ENCODE measurements at places on chromosomes 4 and X. TPM values are rescaled to one million over a fixed set of nuclear protein-coding genes. Genes with fewer than 3 reads are reported as not detected.

- H3K36me3 ChIP-seq = no peaks in the 10 kb centered on the region
- H3K4me1 ChIP-seq = peaks cover 2% of the 10 kb centered on the region
- no peak overlapping the region for H3K27ac ChIP-seq
- no peak for DNase-seq
- H3K27me3 ChIP-seq = peaks cover 9% of the 10 kb centered on the region
- H3K4me3 ChIP-seq = peak overlapping the region; percentile 88
Observed at GRCh38 chrX:37348971-37349220, 268 bp upstream of the PRRG1 start.

TEX11 gene
- total RNA-seq = 6.5 TPM

GRCh38 chr4:1299301-1299860 is 9.7 kb downstream of the MAEA start:
- no peaks in the 10 kb centered on the region for H3K27me3 ChIP-seq
- H3K27ac ChIP-seq = peak overlapping the region; percentile 68
- no peak for DNase-seq
- H3K4me1 ChIP-seq = no peaks in the 10 kb centered on the region

DNA sequence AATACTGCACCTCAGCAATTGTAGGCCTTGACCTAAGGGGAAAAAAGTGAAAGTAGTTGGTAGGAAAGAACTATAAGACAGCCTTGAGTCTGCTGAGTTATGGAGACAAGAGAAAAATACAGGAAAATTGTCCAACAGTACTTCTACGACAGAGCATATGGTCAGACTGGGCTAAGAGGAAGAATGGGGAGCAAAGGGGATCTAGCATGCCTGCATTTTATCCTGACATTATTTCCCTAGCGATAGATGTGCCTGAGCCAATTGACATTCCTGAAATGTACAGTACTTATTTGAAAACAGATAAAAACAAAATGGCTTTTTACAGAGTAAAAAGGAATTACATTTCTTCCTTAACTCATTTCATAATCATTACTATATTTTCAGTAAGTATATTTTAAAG is 22.2 kb downstream of the GUCY1A1 start:
- no peak overlapping the region for H3K4me3 ChIP-seq
- H3K27ac ChIP-seq = no peak overlapping the region

NAP1L2 gene
- total RNA-seq = 2.2 TPM

PDE6B gene
- 10.4 TPM for total RNA-seq

DNA sequence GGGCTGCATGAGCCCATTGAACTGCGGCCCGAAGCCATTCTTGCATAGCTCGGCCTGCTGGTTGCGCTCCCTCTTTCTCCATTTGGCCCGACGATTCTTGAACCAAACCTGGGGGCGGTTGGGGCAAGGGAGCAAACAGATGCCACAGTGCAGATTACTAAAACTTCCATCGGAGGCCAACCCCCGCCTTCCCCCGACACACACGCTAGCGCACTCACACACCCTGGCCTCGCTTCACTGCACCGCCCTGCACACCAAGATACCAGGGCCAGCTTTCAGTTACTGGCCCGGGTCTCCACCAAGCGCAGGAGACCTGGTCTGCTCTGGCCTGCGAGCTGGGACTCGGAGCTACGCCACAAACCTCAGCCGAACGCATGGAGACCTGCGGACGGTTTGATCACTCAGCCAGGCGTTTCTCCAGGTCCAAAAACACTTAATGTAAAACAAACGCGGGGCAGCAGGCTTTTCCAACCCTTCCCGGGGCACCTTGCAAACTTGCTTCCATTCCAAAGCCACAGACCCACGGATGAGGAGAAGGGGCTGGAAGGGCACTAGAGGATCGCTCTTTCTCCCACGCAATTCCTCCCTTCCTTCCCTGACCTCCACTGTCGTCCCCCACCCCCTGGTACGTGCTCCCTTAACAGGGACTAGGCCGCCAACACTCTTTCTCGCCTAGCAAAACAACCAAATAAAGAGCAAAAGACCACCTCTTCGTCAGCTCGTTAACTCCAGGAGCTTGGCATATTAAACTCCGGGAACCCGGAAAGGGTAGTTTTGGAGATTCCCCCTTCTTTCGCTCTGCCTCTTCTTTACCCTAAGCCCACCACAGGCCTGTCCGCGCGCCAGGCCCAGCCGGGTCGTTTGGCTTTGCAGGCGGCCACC is 4.1 kb downstream of the PITX2 start:
- no peak overlapping the region for H3K27ac ChIP-seq
- H3K36me3 ChIP-seq = no peaks in the 10 kb centered on the region
- H3K4me3 ChIP-seq = peak overlapping the region; percentile 21
- peaks cover 25% of the 10 kb centered on the region for H3K4me1 ChIP-seq
- no peak for DNase-seq

DNA sequence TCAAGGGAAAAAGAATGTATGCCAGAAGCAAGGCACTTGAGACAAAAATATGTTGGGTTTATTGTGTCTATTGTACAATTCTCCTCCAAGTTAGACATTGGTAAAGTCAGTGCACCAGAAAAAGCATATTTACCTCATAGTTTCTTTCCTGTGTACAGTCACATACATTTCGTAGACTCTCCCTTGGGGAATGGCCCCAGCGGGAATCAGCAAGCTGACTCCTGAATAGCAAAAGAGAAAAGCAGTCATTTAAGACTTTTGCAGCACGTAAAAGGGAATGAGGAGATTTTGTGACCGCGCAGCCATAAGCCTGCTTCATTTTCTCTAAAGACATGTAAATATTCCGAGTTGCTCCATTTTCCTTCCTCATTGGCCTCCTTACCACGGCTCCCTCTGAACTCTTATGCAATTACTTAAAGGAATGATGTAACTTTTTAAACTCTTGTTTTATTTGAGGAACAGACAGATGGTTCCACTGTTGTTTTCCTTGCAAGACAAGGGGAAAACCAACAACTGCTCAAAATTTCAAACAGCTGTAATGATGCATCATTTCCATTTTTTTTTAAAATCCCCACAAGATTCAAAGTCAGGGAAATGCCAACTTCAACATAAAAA is 332.7 kb downstream of the UNC5C start:
- DNase-seq = no peak
- peaks cover 37% of the 10 kb centered on the region for H3K36me3 ChIP-seq
- H3K4me1 ChIP-seq = peaks cover 51% of the 10 kb centered on the region

LIMCH1 gene
- total RNA-seq = 12.7 TPM

PDLIM3 gene
- total RNA-seq = 3.2 TPM

- no peak overlapping the region for H3K4me3 ChIP-seq
- H3K36me3 ChIP-seq = peaks cover 22% of the 10 kb centered on the region
- no peaks in the 10 kb centered on the region for H3K27me3 ChIP-seq
- H3K4me1 ChIP-seq = no peaks in the 10 kb centered on the region
- H3K27ac ChIP-seq = no peak overlapping the region
Observed at GRCh38 chr4:81432825-81433224, 38.9 kb downstream of the RASGEF1B start.

DNA sequence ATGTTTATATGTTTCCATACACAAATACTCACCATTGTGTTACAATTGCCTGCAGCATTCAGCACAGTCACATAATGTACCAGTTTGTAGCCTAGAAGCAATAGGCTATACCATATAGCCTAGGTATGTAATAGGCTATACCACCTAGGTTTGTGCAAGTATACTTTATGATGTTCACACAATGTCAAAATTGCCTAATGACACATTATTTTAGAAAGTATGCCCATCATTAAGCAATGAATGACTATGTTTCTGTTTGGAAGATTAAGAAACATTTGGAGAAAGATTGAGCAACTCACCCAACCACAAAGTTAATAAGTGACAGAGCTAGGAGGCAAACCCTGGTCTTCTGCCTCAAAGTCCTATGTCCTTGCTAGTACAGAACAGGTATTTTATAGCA is 96.8 kb upstream of the GRIA3 start:
- H3K27ac ChIP-seq = no peak overlapping the region
- DNase-seq = no peak
- no peak overlapping the region for H3K4me3 ChIP-seq
- no peaks in the 10 kb centered on the region for H3K36me3 ChIP-seq

- no peak overlapping the region for H3K4me3 ChIP-seq
- H3K27me3 ChIP-seq = no peaks in the 10 kb centered on the region
- H3K27ac ChIP-seq = no peak overlapping the region
- no peak for DNase-seq
- peaks cover 10% of the 10 kb centered on the region for H3K36me3 ChIP-seq
- peaks cover 18% of the 10 kb centered on the region for H3K4me1 ChIP-seq
Observed at GRCh38 chr4:145541346-145541745, 59.7 kb downstream of the SMAD1 start.

FGFBP1 gene
- not detected for total RNA-seq

NDP gene
- total RNA-seq = not detected

ZDHHC9 gene
- 34.7 TPM for total RNA-seq

- no peak for DNase-seq
- H3K4me3 ChIP-seq = no peak overlapping the region
- no peak overlapping the region for H3K27ac ChIP-seq
- peaks cover 18% of the 10 kb centered on the region for H3K4me1 ChIP-seq
- peaks cover 3% of the 10 kb centered on the region for H3K27me3 ChIP-seq
- no peaks in the 10 kb centered on the region for H3K36me3 ChIP-seq
Observed at GRCh38 chr4:173057442-173057841, 111.2 kb upstream of the GALNT7 start.

DNA sequence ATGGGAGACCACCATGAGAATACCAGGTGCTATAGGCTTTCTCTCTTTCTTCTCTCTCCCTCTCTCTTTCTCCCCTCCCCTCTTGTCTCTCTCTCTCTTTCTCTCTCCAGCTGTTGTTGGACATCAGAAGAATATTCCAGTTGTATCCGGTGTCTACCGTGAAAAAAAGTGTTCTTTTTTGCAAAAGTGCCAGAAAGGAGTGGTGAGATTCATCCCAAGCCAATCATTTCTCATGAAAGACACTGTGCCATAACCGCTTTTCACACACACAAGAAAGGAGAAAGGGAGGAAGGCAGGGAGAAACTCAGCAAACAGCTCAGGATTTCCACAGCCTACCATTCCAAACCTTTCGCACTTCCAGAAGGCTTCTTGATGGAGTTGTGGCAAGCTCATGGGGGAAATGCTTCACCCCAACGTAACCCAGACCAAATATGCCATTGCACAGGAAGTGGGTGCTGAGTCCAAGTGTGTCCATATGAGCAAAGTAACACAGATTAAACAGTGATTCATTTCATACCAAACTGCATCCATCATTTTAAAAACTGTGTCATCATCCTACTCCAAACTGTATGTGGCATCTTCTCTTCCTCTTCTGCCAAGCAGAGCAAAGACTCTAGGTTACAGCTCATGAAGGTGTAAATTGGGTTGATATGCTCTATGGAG is 224.0 kb downstream of the APBB2 start:
- H3K27me3 ChIP-seq = no peaks in the 10 kb centered on the region
- H3K4me1 ChIP-seq = peaks cover 20% of the 10 kb centered on the region
- no peak for DNase-seq
- no peak overlapping the region for H3K4me3 ChIP-seq
- H3K27ac ChIP-seq = no peak overlapping the region

Measured in progenitor cell of endocrine pancreas (in vitro differentiated cells).